ENCODE measurements at places on chromosomes 11 and 22. TPM values are rescaled to one million over a fixed set of nuclear protein-coding genes. Genes with fewer than 3 reads are reported as not detected.

- DNase-seq, result no peak
These were observed 72.9 kb downstream of the ABTB2 start for GRCh38 chr11:34284811-34285481.

DNA sequence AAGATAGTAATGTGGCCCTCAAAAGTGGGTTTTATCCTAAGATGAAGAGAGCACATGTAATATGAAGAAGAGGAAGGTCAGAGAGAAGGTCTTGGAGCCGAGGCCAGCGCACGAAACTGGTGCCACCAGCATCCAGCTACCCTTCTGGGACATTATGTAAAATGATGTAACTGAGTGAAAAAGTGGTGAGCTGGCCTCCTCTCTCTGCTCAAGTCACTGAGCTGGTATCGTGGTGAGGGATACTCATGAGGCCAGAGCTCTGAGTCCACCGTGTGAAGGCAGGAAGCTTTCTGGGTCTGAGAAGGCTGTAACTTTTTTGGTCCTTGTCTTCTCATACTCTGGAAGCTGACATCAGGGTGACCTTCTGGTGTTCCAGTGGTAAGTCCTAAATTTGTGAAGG is 25.1 kb downstream of the RNF185 start:
- no peak for DNase-seq

DNA sequence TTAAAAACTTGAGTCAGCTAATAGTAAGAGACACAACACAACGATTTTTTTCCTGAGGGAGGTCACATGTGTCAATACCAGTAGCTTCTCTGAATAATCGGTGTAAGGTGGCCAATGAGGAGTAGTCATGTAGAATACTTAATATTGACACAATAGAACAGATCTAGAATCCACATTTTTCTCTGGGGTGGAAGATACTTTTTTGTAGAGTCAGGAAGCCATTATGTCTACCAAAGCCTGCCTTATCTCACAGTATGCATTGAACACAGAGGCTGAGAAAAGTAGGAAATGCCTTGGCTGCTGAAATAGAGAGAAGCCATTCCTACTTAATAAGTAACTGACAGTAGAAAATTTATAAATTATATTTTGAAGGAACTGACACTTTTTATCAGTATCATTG is 725.0 kb downstream of the METTL15 start:
- no peak for DNase-seq

DNA sequence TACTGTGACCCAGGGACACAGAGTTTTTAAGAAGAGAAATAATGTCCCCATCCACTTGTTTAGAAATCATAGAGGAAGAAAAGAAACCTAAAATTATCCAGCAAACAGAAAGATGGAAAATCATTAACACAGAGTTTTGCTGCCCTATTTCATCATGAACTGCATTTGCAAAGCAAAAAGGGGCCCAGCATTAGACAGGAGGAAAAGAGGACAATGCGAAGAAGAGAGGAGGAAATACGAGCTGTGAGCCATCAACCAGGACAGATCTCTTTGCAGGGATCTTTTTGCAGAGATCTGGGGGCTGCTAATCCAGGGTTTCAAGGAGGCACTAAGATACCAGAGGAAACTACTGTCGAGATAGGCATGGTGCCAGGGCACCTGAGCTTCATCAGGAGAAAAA is 14.4 kb upstream of the NCAM1 start:
- no peak for DNase-seq

The CARD18 gene
- polyA plus RNA-seq, result not detected

The LRRC74B gene
- polyA plus RNA-seq, result not detected

Measured in muscle of back (tissue), 13 donors.